ENCODE measurements at places on chromosomes 3 and 15. TPM values are rescaled to one million over a fixed set of nuclear protein-coding genes. Genes with fewer than 3 reads are reported as not detected.

DNA sequence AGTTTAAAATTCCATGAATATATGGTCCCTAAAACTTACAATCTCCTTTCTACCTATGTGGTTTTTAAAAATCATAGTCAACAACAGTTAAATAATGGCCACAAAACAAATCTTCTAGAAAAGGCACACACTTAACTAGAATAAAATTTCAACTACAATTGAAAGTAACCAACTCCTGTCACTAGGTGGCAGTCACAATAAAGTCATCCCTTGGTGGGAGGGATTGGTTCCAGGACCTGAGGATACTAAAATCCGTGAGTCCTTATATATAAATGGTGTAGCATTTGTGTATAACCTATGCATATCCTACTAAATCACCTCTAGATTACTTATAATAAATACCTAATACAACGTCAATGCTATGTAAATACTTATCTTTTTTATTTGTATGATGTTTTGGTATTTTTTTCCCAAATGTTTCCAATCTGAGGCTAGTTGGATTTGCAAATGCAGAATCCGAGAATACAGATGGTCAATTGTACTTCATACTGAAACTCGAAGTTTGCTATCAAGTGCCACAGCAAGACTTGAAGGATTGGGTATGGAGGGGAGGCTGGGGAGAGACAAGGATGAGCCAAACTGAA is 172.6 kb downstream of the FMN1 start:
- no peaks in the 10 kb centered on the region for H3K36me3 ChIP-seq
- no peak overlapping the region for H3K4me3 ChIP-seq
- H3K4me1 ChIP-seq, result peaks cover 5% of the 10 kb centered on the region
- no peak for DNase-seq

DNA sequence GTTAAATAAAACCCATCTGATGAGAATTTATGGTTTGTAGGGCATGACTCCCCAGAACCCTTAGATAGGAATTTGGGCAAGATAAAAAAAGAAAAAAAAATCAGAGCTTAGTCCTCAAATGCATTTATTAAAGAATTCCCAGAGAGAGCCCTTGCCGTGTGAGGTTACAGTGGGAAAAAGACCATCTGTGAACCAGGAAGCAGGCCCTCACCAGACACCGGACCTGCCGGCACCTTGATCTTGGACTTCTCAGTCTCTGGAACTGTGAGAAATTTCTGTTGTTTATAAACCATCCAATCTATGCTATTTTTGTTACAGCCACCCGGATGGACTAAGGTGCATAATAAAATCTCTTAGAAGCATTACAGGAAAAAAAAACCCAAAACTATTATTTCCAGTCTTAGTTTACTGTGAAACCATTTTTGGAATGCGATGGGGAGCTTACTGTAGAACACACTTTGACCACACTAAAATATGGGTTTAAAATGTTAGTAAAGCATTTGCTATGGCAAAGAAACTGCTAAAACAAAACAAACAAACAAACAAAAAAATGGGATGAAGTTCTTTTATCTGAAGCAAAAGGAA is 72.2 kb downstream of the LEKR1 start:
- peak; percentile 29 for DNase-seq
- H3K27ac ChIP-seq, result no peak overlapping the region
- no peaks in the 10 kb centered on the region for H3K27me3 ChIP-seq

DNA sequence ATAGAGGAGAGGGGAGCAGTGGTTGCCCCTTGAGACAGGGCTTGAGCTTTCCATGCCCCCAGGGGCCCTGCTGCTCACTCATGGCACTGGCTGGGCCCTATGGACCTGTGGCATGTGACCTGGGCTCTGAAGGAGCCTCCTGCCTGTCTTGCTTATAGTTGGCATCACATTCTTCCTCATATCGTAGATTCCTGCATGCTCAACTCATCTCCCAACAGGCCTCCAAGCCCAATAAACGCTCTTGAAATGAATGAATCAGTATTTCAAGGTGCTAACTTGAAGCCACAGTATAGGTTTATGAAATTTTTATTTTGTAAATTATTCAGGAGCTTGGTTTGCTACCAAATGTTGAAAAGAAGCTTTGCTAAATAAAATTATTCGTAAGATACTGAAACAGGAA is 93.3 kb upstream of the SLC7A14 start:
- DNase-seq, result no peak
- no peaks in the 10 kb centered on the region for H3K4me1 ChIP-seq
- H3K4me3 ChIP-seq, result no peak overlapping the region
- no peaks in the 10 kb centered on the region for H3K27me3 ChIP-seq
- no peaks in the 10 kb centered on the region for H3K36me3 ChIP-seq

PRR20G gene
- not detected for total RNA-seq

DNA sequence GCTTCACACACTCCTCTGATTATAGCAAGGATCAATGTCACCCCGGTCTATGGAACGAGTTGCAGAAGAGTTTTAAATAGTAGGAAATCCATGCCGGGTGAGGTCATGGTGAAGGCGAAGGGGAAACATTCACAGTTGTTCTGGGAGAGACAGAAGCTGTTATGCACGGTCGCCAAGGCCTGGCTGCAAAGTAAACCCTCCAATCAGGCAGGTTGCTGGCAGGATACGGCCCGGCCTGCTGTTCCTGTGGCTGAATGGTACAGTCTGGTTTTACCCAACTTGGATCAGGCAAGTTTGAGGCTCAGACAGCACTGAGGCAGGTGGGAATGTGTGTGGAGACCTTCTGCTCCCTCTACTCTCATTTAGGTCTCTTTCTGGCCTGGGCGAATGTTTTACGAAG is 45.3 kb upstream of the ATP2B2 start:
- H3K27ac ChIP-seq, result no peak overlapping the region
- DNase-seq, result no peak
- H3K4me1 ChIP-seq, result no peaks in the 10 kb centered on the region
- H3K4me3 ChIP-seq, result no peak overlapping the region

DNA sequence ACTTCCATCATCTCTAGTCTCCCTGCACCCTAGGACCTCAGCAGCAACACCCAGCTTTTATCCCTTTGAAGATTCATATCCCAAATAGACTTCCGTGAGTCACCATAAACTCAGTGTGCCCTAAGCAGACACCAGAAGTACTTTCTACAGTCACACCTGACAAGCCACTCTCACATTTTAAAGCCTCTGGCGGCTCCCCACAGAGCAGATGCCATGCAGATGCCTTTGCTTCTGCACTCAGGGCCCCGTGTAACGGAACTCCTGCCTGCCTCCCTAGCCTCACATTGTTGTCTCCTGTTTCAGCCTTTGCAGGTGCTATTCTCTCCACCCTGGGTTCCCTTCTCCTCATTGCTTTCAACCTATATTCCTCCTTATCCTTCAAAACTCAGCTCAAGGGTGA is 155.5 kb upstream of the SLC24A5 start:
- no peak for DNase-seq
- peaks cover 6% of the 10 kb centered on the region for H3K4me1 ChIP-seq
- H3K36me3 ChIP-seq, result no peaks in the 10 kb centered on the region
- H3K4me3 ChIP-seq, result no peak overlapping the region
- no peaks in the 10 kb centered on the region for H3K27me3 ChIP-seq
- no peak overlapping the region for H3K27ac ChIP-seq

PIGZ gene
- 1.0 TPM for total RNA-seq

TTLL13 gene
- not detected for total RNA-seq

GRCh38 chr3:5151586-5151985 is 29.5 kb downstream of the ARL8B start:
- no peak overlapping the region for H3K27ac ChIP-seq
- H3K4me3 ChIP-seq, result no peak overlapping the region
- no peaks in the 10 kb centered on the region for H3K4me1 ChIP-seq
- H3K27me3 ChIP-seq, result no peaks in the 10 kb centered on the region
- no peak for DNase-seq

DNA sequence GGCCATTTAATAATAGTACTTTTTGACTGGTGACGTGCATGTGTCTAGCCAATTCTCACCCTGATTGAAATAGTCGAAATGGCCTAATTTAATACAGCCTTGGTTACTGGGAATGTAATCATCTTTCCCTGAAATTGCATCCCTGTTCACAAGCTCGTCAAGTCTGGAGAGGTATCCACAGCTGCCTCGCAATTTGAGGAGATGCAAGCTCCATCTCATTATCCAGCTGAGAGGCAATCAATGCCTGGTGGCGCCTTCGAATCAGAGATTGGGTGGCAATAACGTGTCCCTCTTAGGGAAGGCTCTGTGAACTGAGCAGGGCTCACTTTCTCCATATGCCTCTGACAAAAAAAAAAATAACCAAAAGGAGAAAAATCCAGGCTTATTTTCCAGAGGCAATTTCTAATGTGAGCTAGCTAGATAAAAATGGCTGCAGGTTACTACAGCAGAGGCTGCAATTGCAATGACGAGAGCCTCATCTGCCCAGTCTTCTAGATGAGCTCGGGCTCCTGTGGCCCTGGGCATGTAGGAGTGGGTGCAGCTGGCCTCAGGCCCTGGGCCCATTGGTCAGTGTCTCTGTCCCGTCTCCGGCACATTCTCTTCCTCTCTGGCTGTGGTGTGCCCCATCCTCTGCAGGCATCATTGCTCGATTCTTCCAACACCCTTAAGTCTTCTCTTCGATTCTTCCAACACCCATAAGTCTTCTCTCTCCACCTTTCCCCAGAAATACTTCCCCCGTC is 487.5 kb downstream of the GABRG3 start:
- no peaks in the 10 kb centered on the region for H3K4me1 ChIP-seq
- H3K27me3 ChIP-seq, result no peaks in the 10 kb centered on the region
- no peak overlapping the region for H3K4me3 ChIP-seq
- H3K27ac ChIP-seq, result no peak overlapping the region

EPHB3 gene
- total RNA-seq, result 10.1 TPM

Measured in body of pancreas (tissue), 4 donors.